Endothelial cell of umbilical vein (primary cell): ENCODE measurements at places on chromosomes 3 and 15. TPM values are rescaled to one million over a fixed set of nuclear protein-coding genes. Genes with fewer than 3 reads are reported as not detected.

DNA sequence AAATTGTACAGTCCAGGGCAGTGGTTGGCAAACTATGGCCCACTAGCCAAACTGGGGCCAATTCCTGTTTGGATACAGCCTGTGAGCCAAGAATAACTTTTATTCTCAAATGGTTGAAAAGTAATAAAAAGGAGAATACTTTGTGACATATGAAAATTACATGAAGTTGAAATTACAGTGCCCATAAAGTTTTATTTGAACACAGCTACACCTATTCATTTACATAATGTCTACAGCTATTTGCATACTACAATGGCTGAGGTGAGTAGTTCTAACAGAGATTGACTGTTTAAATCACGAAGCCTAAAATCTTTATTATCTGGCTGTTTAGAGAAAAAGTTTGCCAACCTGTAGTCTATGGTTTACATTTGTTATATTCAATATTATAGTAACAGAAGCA, 600.1 kb downstream of the MAGI1 start:
- DNase-seq: no peak

DNA sequence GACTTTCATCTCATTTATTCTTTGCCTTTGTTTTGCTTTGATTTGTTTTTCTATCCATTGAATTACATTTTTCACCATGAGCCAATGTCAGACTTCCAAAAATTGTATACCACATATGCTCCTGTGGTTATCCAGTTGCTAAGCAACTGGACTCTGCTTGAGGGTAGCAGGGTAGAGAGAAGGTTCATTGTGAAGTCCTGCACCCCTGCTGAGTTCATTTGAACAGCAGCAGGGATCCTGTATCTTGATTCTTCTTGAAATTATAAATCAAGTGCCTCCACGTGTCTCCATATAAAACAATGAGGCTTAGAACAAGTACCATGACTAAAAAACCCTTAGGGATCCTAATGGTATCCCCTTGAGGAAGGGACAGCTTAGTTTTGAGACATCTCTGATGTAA, 449.3 kb downstream of the ROBO2 start:
- no peak for DNase-seq

- no peak for DNase-seq
These were observed 30.0 kb upstream of the RFX7 start for GRCh38 chr15:56273724-56274123.

- DNase-seq: no peak
These were observed 28.4 kb downstream of the SH3GL3 start for GRCh38 chr15:83475551-83475950.

- DNase-seq: no peak
These were observed 68.7 kb upstream of the SNRK start for GRCh38 chr3:43217633-43218032.

PPM1L gene
- polyA plus RNA-seq: 0.35 and 0.63 TPM in 2 replicates

ZDHHC19 gene
- polyA plus RNA-seq: not detected in 2 replicates

CD96 gene
- polyA plus RNA-seq: not detected in 2 replicates

TMEM202 gene
- not detected in 2 replicates for polyA plus RNA-seq
